Tibial nerve (tissue), 4 donors: ENCODE measurements at places on chromosomes 2 and 18. TPM values are rescaled to one million over a fixed set of nuclear protein-coding genes. Genes with fewer than 3 reads are reported as not detected.

STPG4 gene
- 1.4 TPM for total RNA-seq

CD8B2 gene
- not detected for total RNA-seq

TRIM54 gene
- 0.78 TPM for total RNA-seq

SPP2 gene
- not detected for total RNA-seq

PROKR1 gene
- total RNA-seq = not detected

RAB27B gene
- 0.22 TPM for total RNA-seq

CHN1 gene
- total RNA-seq = 17.3 TPM

MC5R gene
- not detected for total RNA-seq

TRPM8 gene
- not detected for total RNA-seq

DNA sequence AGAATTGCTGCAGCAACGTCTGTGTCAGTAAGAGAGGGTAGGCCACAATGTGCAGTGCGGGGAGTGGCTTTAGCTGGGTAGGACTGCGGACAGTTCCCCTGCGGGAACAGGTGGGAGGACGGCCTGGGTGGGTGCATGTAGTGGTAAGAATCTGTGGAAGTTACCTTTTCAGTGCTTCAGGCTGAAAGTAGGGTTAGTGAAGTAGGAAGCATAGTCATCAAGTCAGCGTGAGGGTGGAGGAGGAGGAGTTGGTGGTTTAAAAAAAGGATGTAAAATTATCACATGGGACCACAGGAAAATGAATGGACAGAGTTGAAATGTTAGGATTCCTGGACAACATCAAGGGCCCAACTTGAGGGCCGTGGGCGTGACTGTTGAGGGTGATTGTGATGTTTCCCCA is 13.2 kb downstream of the CEP192 start:
- no peak for DNase-seq

DNA sequence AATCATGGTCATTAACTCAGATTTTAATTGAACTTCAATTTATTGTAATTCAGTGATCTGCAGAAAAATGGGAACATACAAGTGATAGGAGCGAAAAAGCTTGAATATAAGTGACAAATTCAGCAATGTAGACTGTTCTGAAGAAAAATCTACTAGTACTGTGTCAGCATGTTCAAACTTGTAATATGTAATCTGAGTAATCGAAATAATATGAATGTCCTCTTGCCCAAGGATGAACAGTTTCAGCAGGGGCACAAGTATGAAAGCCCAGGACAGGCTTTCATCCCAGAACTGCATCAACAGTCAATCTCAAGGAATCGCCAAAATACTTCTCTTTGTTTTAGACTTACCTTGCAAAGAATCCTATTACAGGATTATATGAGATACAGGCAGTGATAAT is 1110.5 kb downstream of the LRP1B start:
- DNase-seq = no peak

DNA sequence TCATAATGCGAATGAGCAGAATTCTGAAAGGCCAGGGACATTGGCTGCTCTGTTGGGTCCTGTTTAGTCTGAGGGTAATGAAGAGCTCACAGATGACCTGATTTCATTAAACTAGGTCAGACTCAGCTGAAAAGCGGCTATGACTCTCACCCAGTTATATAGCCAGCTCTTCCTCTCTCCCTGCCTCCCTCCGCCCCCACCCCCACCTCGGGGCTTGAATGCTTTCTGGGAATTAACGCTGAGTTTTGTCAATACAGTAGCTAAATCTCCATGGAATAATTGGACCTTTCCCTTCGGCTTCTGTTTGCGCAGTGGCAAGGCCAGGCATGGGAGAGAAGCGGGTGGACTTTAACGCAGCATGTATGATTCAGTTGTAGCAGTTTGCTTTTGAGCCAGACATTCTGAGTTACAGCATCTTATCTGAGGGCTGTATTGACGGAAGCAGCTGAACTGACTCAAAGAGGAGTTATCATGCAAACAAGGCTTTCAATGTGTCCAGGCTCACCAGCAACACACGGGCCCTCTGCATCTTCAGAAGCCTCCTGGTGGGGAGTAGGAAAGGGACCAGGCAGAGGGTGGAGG is 110.6 kb downstream of the MYCN start:
- no peak for DNase-seq

GRCh38 chr2:201622306-201622970 is 20.9 kb downstream of the TMEM237 start:
- DNase-seq = no peak

DNA sequence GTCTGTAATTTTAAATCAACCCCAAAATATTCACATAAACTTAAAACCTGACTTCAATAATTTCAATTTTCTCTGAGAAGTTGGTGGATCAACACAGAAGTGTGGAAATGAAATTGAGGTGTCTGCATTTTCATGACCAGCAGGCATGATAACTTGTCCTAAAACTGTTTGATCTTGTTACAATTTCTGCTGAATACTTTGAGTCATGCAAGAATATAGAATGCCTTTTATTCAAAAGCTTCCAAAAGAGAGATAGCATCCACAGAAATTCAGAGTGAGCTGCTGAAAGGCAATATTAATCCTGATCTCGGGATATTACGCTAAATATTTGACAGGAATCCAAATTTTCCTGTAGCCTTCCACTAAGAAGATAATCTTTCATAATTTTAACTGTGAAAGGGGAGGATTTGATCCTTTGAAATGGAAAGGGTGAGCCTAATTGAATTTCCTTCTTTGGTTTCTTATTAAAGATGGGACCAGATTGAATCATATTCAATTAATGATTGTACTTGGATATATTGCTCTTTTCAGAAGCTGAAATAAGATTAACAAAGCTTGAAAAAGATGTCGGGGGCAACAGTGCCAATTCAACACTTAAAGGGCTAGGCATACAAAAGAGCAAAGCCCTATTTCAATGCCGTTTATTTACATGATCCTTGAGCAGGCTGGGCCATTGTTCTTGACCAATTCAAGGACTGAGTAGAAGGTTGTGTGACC is 129.3 kb downstream of the NCKAP5 start:
- no peak for DNase-seq

- no peak for DNase-seq
Observed at GRCh38 chr2:8488001-8488738, 193.7 kb upstream of the ID2 start.

- no peak for DNase-seq
Observed at GRCh38 chr18:68270017-68270416, 444.9 kb downstream of the TMX3 start.

DNA sequence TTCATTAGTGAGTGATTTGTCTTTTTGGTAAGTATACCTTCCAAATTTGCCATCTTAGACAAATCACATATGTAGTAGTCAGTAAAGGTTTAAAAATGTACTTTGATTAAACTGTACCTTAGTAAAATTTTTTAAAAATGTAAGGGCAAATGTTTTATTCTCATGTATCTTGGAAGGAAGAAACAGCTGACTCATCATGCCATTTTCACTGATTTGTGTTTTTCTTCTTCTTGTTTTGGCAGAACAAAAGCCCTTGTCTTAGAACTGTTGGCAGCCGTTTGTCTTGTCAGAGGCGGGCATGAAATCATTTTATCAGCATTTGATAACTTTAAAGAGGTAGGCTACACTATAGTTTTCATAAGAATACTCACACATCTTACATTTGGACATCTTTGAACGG is 136.5 kb downstream of the PRPF40A start:
- no peak for DNase-seq
